ENCODE measurements at places on chromosomes 5 and 9. TPM values are rescaled to one million over a fixed set of nuclear protein-coding genes. Genes with fewer than 3 reads are reported as not detected.

CCDC192 gene
- not detected for polyA plus RNA-seq

DNLZ gene
- polyA plus RNA-seq: 19.0 TPM

PKD2L2 gene
- polyA plus RNA-seq: not detected

ARHGEF37 gene
- polyA plus RNA-seq: 1.2 TPM

PDE6A gene
- polyA plus RNA-seq: 0.20 TPM

ECM2 gene
- 0.25 TPM for polyA plus RNA-seq

PCDHB5 gene
- polyA plus RNA-seq: 1.6 TPM

BTNL9 gene
- 1.8 TPM for polyA plus RNA-seq

ZNF879 gene
- polyA plus RNA-seq: 1.2 TPM

SMIM33 gene
- polyA plus RNA-seq: not detected

LECT2 gene
- polyA plus RNA-seq: not detected

ASPN gene
- not detected for polyA plus RNA-seq

FCN2 gene
- polyA plus RNA-seq: not detected

OR1J2 gene
- 0.21 TPM for polyA plus RNA-seq

NMUR2 gene
- not detected for polyA plus RNA-seq

CDK5RAP2 gene
- polyA plus RNA-seq: 31.9 TPM

GRCh38 chr5:161333194-161333880 lies 213.2 kb downstream of the GABRB2 start:
- no peak for DNase-seq

- DNase-seq: no peak
Measured at GRCh38 chr5:152542741-152543140, 137.7 kb upstream of the NMUR2 start.

- peak; percentile 17 for DNase-seq
Measured at GRCh38 chr9:14271093-14271673, 42.8 kb downstream of the NFIB start.

GRCh38 chr5:60722416-60722815 lies 22.4 kb upstream of the DEPDC1B start:
- no peak for DNase-seq

DNA sequence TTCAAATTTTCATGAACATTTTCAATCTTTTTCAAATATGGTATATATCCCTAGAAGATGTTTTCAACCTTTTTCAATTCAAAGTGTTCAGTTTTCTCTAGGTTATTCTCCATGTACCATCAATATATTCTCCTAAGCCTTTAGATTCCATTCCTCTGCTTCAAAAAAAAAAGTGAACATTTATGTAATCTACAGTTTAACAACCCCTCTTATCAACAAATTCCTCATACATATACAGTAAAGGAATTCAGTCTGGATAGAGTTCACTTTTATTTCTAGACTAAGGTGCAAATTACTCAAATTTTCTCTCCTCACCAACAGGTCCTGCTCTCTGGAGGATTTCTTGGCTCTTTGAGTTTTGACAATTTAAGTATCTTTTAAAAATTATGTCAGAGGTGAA lies 150.0 kb downstream of the ARL15 start:
- no peak for DNase-seq

DNA sequence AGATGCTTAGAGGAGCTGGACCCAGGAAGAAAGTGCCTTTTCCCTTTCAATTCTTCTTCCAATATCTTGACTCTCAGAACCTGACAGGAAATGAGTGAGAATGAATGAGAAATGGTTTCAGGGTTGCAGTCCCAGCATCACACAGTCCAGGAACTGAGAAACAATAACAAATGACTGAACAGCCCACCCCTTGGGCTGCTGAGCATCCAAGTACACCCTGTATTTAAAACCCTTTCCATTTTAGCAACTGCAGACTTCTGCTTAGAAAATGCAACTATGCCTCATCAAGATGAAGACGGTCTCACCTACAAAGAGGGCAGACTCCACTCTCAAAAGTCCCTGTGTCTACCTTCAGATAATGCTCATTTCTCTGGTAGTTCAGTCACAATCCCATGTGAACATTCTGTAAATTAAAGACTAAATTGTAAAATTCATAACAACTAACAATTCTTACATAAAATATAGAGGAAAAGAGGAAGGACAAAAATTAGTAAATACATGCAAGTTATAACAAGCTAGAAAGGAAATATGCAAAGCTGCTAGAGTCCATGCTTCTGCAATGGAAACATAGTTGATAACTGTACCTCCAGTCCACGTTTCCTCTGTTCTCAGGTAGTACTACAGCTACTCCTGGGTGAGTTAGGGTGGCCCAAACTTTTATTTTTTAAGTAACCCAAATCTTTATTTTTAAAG lies 316.5 kb downstream of the ICE1 start:
- DNase-seq: no peak

DNA sequence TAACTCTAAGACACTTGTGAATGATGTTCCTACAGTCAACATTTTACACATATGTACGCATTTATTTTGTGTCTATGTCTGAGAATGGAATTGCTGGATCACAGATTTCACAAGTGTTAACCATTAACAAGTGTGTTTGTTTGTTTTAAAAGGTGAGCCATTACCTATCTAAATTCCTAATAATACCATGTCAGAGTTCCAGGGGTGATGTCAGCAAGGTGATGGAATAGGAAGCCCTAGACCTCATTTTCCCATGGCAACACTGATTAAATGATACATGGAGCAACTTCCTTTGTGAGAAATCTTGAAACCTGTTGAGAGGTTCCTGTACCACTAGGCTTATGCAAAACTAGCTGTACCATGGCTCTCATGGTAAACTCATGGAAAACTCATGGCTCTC lies 309.7 kb downstream of the CYLC2 start:
- no peak for DNase-seq

GRCh38 chr9:112753725-112754124 lies 3.2 kb downstream of the SNX30 start:
- no peak for DNase-seq

DNA sequence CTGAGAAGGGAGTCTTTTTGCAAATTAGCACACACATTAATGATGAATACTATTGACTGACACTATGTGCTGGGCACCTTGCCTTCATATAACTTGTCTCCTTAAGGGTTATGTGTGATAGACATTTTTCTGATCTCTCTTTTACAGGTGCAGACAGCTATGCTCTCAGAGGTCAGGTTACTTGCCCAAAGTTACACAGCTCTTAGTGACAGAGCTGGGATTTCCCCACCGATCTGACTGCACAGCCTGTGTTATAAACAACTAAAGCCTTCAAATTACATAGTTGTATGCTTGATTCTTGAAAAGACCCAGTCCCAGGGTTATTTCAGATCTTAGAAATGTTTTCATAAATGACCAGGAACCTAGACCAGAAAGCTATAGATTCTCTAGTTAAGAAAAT lies 462.7 kb downstream of the EBF1 start:
- no peak for DNase-seq

DNA sequence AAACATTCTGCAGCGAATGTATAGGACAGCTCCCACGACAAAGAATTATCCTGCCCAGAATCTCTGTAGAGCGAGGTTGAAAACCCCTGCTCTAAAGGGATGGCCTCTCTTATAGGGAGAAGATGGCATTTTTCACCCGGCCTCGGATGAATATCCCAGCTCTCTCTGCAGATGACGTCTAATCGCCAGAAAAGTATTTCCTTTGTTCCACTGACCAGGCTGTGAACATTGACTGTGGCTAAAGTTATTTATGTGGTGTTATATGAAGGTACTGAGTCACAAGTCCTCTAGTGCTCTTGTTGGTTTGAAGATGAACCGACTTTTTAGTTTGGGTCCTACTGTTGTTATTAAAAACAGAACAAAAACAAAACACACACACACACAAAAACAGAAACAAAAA lies 17.4 kb upstream of the RARS1 start:
- DNase-seq: no peak

DNA sequence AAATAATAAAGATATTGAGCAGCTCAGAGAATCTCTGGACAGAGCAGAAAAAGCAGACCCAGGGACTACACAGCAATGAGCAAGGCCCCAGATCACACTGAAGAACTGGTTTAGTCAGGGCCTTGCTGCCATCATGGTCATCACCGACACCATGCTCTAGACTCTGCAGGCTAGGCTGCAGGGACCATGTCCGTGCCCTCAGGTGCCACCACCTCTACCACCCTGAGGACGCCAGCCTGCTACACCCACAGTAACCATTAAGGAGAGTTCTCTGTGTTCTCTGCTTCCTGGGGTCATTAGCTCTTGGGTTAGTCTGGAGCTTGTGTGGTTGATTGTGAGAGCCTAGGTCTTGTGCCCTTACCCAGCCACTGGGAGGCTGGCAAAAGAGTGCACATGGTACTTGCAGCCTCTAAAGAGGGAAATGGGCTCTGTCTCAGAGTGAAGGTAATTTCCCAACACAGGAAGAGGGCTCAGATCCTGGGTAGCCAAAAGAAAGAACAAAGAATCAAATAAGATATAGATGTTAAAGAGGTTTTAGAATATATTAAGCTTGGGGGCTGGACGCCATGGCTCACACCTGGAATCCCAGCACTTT lies 31.9 kb upstream of the JADE2 start:
- no peak for DNase-seq

- no peak for DNase-seq
Measured at GRCh38 chr9:22256381-22256780, 190.2 kb upstream of the DMRTA1 start.

- DNase-seq: no peak
Measured at GRCh38 chr5:169148138-169148740, 152.7 kb downstream of the SLIT3 start.

GRCh38 chr9:109962215-109962614 lies 182.2 kb downstream of the PALM2AKAP2 start:
- no peak for DNase-seq

- peak; percentile 3 for DNase-seq
Measured at GRCh38 chr5:171092194-171092593, 216.9 kb upstream of the TLX3 start.

DNA sequence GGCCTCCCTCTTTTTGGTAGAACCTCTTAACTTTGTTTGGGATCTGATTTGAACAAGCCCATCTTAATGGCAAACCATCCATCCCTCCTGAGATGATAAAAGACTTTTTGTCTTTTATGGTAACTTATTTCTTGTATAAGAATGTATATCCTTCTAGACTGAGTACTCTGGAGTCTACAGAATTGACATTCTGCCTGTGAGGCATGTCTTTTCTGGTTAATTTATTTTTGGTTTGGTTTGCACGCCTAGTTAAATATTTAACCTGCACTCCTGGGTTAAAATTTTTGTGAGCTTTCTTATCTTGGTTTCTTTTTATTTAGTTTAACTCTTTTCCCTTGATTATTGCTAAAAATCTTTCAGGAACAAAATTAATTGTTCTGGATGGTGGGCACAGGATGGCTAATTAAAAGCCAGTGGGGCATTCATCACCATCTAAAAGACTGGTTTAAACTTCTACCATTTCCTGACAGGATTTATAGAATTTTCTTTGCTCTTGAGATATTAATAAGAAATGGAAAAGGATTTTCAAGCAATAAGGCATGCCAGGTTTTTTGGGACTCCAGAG lies 50.3 kb downstream of the PHAX start:
- DNase-seq: no peak

DNA sequence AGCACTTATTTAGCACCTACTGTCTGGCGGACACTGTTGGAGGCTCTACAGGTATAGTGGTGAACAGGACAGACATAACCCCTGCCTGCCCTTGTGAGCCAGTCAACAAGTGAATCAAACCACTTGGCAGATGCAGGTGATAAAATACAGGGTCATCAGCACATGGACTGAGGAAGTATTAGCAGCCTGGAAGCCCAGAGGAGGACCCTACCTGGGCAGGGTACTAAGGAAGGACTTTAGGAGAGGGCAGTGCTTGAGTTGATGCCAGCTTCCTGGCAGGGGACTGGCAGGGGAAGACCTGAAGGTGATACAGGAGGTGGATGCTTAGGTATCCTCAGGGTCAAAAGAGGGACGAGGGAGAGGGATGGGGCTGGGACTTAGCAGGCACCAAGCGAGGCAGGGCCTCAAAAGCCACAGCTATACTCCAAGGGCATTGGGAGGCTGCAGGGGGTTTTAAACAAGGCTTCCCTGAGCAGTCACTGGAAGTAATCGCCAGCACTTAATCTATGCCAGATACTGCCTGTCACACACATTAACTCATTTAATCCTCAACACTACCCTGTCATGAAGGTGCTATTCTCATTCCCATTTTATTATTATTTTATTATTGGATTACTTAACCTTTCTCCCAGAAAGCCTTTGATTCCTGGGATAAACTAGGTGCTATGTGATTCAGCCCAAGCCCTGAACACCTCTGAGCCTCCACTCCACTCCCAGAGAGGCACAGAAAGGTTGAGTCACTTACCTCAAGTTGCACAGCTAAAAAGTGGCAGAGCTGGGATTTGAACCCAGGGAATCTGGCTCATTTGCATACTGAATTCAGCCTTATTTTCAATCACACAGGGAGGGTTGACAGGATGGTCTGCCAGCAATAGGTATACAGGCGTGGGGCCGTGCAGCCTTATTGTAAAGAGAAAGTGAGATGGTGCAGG lies 63.8 kb upstream of the ORM1 start:
- DNase-seq: no peak

GRCh38 chr9:33025572-33026342 lies 684 bp downstream of the DNAJA1 start:
- DNase-seq: no peak

- DNase-seq: no peak
Measured at GRCh38 chr5:147892696-147893296, 13.5 kb downstream of the C5orf46 start.

- peak; percentile 41 for DNase-seq
Measured at GRCh38 chr9:15104826-15105420, 194.7 kb upstream of the FREM1 start.

DNA sequence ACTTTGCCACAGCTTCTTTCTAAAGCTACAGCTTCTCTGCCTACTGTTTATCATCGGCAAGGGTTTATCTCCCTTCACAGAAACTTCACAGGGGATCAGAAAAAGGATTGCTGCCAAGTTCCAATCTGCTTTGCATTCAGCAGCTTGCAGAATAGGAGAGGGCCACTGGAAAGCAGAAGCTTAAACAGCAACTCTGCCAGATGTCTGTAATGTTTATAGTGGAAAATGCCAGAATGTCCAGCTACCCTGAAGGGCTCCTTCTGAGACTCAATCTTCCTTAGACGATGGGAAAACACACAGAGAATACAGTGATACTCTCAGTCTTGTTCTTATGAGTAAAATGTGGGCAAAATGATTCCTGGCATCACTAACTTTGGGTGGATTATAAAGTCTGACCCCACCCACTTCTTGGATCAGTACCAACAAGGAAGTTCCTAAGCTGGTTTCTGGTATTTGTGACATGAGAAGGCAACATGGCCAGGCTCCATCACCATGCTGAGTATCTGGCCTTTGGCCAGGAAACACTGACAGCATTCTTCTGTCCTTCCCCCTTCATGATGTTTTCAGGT lies 19.0 kb downstream of the STOM start:
- DNase-seq: no peak

- DNase-seq: no peak
Measured at GRCh38 chr9:7467186-7467585, 332.4 kb downstream of the DMAC1 start.

- no peak for DNase-seq
Measured at GRCh38 chr5:108827131-108827530, 79.4 kb downstream of the FER start.

- no peak for DNase-seq
Measured at GRCh38 chr5:137113939-137114338, 385.2 kb downstream of the SPOCK1 start.

DNA sequence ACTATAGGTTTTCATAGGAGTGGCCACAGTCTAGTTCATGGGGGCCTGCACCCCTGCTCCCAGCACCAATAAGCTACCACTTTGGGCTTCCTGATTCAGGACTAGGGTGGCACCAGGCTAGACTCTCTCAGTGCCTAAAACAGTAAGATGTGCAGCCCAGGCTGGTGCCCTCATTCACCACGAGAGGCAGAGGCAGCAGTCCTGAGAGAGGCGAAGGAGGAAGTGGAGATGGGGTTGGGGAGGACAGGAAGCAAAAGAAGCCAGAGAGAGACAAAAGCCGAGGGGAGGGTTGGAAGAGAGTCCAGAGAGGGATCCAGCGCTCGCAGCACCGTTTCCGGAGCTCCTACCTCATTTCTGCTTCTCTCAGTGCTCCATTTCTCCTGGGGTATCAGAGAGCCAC lies 180.9 kb downstream of the MED10 start:
- DNase-seq: no peak

Data from A549 (cell line).